ENCODE measurements at places on chromosomes 1 and 21.

GRCh38 chr1:12407962-12408454, 178.2 kb downstream of the VPS13D start:
- no peak for DNase-seq

- DNase-seq = peak; percentile 35
Measured at GRCh38 chr1:231241750-231242149, 738 bp downstream of the GNPAT start.

GRCh38 chr1:153683854-153684253, 5.4 kb downstream of the NPR1 start:
- no peak for DNase-seq

GRCh38 chr1:247857069-247857984, at the start of gene TRIM58:
Gene TRIM58 (plus strand): TSS chr1:247857187. CDS start chr1:247857247, 60 bp downstream.
- DNase-seq = no peak

GRCh38 chr1:172601046-172601630, 57.8 kb upstream of the FASLG start:
- DNase-seq = peak; percentile 86

- DNase-seq = no peak
Measured at GRCh38 chr1:244778344-244778743, 57.1 kb upstream of the COX20 start.

GRCh38 chr1:200660719-200661118, 9.0 kb downstream of the DDX59 start:
- no peak for DNase-seq

DNA sequence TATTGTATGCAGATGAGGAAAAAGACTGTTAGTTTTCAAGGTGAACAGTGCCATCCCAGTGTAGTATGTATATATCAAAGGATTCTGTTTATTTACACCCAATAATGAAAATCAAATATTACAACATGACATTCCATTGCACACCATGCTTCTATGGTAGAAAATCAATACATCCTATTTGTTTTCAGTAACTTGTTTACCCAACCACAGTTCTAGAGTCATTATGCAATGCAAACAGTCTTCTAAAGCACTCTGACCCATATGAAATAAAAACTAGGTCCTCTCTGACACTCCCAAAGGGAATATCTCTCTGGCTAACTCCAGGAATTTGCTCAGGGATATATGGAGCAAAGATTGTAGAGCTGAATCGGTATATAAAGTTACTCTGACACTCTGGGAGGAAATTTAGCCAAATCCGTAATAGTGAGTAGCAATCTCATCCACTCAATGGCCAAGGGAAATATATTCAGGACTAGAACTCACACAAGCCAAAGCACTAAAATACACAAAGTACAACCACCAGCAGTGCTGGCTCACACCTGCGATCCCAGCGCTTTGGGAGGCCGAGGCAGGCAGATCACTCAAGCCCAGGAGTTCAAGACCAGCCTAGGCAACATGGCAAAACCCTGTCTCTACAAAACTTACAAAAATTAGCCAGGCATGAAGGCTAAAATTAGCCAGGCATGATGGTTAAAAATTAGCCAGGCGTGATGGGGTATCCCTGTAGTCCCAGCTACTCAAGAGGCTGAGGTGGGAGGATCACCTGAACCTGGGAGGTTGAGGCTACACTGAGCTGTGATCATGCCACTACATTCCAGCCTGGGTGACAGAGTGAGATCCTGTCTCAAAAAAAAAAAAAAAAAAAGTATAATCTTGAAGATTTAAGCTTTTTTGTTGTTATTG, 75.2 kb downstream of the RERE start:
- no peak for DNase-seq

DNA sequence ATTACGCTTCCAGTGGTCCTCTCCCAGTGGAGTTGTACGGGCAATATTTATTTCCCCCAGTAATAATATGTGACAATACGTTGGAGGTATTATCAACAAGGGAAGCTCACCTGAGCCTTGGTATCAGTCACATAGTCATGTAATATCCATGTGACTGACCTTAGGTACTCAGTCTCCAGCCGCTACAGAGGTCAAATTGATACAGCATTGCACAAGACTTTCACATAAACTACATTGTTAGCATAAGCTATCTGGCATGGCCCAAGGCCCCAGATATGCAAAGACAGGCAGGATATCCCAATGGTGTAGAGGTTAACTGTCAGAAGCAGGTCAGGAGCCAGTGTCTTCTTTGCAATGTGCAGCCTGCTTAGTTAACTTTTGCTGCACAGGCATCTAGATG, 15.3 kb upstream of the CHIT1 start:
- DNase-seq = no peak

GRCh38 chr1:17561247-17561548, 21.7 kb downstream of the ARHGEF10L start:
- DNase-seq = no peak

GRCh38 chr1:223403184-223403815, 10.1 kb downstream of the CCDC185 start:
- DNase-seq = no peak

- DNase-seq = peak; percentile 36
Measured at GRCh38 chr21:45029298-45029947, 45.0 kb upstream of the ADARB1 start.

All from NCI-H146 (cell line).